C1 segment of cervical spinal cord (tissue), 14 donors: ENCODE measurements at places on chromosomes 4 and X.

DNA sequence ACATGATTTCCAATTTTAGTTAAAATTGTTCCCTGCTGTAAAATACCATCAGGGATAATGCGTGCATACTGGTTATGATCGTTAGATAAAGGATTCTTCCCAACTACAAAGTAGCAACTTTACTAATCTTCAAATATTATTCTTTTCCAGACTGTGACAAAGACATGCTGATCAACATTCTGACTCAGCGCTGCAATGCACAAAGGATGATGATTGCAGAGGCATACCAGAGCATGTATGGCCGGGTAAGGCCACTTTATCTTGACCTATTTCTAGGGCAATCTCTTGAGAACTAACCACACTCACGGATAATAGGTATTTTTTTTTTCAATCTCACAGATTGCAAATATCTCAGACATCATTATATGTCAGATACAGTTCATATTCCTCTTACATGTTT lies 47.0 kb downstream of the ANXA10 start:
- DNase-seq = no peak

- DNase-seq = no peak
These were observed 38.4 kb downstream of the UGT2A2 start for GRCh38 chr4:69601065-69601464.

- DNase-seq = no peak
These were observed 173.9 kb upstream of the S100G start for GRCh38 chrX:16476009-16476408.

DNA sequence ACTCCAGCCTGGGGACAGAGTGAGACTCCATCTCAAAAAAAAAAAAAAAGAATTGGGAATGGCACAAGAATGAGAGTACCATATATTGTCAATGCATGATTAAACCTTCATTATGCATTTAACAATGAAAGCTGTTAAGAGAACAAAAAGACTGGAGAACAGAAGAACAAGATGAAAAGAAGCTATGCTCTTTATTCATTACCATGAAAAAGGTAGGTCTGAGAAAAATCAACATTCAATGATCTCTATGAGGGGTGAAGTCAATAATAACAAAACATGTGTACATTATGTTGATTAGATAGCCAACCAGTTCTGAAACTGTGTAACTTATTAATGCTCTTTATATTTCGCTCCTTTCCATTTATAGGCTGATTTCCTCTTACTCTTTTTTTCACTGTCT lies 100.9 kb downstream of the BRWD3 start:
- no peak for DNase-seq

DNA sequence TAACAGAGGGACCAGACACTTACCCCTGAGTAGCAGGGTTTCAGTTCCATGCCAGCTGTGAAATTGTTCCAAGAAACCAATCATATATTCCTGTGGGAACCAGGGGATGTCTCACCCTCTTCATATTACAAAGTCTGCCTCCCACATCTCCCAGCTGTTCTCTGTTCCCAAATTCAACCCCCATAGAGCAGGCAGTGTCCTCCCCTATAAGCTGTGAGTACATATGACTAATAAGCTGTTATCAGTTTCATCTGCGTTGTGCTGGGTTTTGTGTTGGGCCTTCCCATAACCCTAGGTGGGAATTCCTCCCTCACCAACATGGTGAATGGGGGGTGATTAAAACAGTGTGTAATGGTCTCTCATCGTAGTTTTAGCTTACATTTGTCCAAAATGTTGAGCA lies 41.0 kb downstream of the CEP44 start:
- DNase-seq = no peak

DNA sequence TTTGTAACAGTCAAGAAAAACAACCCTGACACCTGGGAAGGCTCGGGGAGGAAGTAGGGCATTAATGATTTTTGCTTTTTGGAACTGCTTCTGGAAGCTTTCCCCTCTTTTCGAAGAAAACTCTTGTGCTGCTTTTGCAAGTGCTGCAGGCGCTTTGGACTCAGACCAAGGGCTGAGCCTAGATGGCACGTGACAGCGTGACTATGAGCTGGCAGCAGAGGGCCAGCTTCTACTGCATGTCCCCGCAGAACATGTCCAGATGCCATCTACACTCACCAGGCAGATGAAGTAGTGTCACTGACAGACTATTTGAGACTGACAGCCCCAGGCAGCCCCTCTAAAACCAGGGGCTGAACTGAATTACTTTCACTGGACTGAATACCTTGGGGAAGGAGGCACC lies 6.2 kb downstream of the NR0B1 start:
- DNase-seq = no peak
